ENCODE measurements at places on chromosomes 2 and 18.
A peak's percentile ranks its signal among the peaks of the same experiment; 100 is the strongest.

- no peak for DNase-seq
Measured at GRCh38 chr18:57249883-57250282, 102.5 kb upstream of the ST8SIA3 start.

GRCh38 chr2:14047491-14047890 lies 585.0 kb upstream of the LRATD1 start:
- no peak for DNase-seq

GRCh38 chr2:99101697-99102096 lies 39.8 kb upstream of the C2orf15 start:
- no peak for DNase-seq

- no peak for DNase-seq
Measured at GRCh38 chr2:205411558-205411957, 270.7 kb upstream of the NRP2 start.

DNA sequence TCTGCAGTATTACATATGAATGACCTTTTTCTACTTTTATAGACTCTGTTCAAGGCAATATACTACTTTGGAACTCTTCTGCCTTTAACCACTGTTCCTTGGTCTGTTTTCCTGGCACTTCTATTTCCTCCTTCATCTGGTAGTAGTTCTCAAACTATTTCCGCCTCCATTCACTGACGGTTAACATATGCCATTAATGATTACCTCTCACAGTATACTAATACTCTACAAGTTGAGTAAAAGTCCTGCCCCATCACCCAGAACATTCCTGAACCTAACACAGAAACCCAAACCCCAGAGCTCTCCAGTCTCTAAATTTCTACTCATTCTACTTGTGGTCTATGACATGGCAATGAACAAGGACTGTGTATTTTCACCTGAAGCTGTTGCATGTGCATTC lies 4.5 kb downstream of the GFPT1 start:
- no peak for DNase-seq

DNA sequence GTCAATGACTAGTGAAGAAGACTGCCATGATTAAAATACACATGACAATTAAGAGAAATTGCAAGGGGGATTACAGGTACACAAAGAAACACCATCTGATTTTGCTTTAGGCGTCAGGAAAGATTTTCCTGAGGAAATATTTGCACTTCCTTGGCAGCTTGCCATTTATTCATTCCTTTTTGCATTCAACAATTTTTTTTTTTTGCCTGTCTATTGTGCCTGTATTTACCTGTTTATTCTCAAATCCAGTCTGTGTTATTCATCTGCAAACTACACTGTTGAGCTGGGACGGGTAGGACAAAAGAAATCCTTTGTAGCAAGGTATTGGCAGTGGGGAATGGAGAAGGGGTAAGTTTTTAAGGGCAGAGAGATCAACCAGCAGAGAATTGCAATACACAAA lies 31.8 kb downstream of the SMAD2 start:
- DNase-seq = no peak

DNA sequence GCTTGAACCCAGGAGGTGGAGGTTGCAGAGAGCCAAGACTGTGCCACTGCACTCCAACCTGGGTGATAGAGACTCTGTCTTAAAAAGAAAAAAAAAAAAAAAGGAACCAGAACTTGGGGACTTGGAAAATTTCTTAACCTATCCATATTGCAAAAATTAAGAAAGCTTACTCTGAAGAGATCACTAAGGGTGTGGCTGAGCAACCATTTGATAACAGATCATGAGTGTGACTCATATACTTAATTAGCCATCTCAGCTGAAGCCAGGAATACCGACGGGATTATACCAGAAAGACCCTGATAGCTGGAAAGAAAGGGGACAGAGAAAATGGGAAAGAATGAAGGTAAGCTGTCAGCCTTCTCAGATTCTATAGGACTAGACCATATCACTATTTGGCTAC lies 7.1 kb upstream of the ADD2 start:
- no peak for DNase-seq

GRCh38 chr18:75029481-75029880 lies 179.5 kb downstream of the PTGR3 start:
- no peak for DNase-seq

GRCh38 chr2:1870431-1870830 lies 126.1 kb upstream of the PXDN start:
- DNase-seq = no peak

- DNase-seq = no peak
Measured at GRCh38 chr2:236061497-236061896, 106.7 kb downstream of the GBX2 start.

DNA sequence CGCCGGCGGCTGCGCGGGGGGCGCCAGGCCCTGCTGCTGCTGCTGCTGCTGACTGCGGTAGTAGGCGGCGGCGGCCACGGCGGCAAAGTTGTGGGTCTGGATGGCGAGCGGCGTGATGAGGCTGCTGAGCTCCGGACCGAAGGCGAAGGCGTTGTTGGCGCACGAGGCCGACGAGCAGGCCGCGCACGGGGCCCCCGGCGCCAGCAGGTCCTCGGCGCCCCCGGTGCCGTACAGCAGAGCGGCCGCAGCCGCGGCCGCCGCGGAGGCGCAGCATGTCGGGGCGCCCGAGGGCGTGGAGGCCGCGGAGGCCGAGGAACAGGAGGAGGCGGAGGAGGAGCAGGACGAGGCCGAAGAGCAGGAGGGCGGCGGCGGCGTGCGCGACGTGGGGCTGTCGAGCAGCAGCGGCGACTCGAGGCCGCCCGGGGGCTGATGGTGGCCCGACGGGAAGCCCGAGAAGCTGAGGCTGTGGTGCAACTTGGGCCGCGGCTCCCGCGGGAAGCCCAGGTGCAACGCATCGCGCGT lies 1.8 kb downstream of the ZFP36L2 start:
- peak; percentile 40 for DNase-seq

- DNase-seq = no peak
Measured at GRCh38 chr18:60149316-60149715, 223.3 kb downstream of the MC4R start.

- no peak for DNase-seq
Measured at GRCh38 chr2:623130-623922, 53.9 kb downstream of the TMEM18 start.

GRCh38 chr2:20484034-20484617 lies 37.3 kb downstream of the RHOB start:
- no peak for DNase-seq

DNA sequence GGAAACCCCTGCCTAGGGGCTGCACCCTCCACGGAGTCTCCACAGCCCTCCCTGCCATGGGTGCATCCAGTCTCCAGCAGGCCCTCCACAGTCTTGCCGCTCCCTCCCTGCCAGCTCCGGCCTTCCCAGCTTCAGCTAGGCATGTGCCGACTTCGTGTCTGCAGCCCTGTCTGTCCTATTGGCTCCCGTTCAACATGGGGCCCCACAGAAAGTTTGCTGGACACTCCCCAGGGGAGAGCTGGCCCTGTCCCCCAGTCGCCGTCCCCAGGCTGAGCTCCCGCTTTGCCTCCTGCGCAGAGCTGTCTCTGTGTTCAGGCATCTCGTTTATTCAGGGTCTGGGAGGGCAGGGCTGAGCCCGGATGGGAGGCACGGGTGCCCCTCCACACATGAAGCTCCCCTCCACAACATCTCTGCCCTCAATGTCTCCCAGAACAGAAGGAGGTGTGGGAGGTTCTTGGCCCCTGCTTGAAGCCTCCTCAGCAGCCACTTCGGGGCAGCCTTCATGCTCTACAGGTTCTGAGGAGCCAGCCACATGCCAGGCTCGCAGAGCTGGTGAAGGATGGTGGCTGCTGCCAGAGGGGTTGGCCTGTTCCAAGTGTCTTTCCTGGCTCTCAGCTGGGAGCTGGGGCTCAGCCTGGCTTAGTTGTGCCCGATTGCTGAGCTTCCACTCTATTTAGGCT lies 120.1 kb upstream of the PXDN start:
- DNase-seq = no peak

- DNase-seq = no peak
Measured at GRCh38 chr2:3430172-3430571, 50.7 kb downstream of the TRAPPC12 start.

DNA sequence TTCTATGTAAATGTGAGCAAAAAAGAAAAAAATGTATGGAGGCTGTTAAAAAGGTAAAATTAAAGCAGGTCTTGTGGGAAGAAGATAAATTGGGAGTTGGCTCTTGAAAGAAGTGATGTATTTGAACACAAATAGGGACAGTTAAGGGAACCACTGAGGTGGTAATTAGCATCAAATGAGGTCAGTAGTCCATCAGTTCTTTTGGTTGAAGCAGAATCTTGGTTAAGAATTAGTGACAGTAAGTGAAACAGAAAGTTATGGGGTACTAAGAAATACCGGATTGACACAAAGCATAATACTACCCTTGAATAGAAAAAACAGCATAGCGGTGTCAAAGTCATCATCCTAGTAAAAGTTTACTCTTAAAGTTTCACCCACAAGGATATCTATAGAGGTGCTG lies 352.6 kb upstream of the VRK2 start:
- DNase-seq = no peak

DNA sequence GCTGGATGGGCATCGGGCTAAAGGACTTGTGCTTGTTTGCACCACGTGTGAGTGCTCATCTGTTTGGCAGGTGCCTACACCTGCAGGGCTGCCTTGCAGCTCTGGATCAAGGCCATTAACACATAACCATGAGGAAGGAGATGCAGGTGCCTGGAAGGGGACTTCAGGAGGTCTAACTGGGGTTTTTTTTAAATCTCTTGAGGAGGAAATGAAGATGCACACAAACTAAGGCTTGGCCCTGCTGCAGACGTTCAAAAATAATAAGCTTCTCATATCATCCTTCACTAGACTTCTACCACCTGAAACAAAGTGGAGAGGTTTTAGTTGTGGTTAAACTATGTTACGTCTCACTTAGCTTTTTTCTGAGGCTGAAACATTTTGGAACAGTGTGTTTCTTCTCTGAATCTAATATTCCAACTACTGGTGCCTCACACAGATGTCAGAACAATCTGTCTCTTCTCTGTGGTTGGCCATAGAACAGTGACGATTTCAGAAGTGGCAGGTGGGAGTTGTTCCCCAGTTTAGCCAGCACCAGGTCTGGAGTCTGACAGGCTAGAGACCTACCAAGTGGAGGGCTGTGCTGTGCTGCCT lies 36.5 kb downstream of the BCL2L11 start:
- no peak for DNase-seq

DNA sequence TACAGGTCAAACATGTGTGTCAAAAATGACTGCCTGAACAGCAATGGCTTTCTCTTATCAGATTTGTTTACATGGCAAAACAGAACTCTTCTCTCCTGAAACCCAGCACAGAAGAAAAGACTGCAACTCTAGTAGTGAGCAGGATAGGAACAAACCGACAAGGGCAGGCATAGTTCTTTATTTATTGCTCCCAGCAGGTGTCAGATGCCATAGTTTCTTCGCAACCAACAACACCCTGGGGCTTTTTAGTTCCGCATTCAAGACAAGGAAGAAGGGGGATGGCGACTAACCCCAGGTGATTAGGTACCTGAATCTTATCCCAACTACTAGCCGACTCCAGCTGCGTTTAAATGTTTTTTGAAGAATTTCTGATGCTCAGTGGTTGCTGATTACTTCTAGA lies 367.5 kb upstream of the FIGN start:
- no peak for DNase-seq

DNA sequence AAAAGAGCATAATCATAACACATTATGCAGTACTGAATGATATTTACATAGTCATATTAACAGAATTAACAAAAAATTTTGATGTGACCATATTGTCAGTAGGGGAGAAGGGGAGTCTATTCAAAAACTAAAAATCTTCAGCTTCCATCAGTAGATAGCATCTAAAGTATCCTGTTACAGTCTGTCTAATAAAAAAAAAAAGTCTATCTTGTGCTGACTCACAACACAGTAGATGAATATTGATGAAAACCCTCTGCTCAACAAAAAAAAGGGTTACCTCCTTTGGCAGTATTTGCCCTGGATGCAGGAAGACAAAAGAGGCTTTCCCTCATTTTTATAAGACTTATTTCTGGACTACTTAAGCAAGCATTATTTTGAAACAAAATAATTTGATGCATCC lies 27.3 kb downstream of the GRB14 start:
- DNase-seq = no peak

DNA sequence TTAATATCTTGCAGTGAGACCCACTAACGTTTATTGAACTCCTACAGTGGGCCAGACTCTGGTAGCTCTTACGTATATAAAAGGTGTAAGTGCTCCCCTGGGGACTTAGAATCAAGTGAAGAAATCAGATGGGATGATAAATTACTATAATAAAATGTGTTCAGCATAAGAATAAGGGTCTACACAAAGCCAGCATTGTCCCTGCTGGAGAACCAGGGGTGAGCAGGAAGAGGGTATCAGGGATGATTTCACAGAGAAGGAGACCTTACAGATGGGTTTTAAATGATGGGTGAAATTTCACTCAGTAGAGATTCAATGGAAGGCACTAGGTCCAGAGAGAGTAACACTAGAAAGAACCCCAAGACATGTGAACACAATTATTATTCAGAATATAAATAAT lies 20.7 kb downstream of the NRXN1 start:
- no peak for DNase-seq

DNA sequence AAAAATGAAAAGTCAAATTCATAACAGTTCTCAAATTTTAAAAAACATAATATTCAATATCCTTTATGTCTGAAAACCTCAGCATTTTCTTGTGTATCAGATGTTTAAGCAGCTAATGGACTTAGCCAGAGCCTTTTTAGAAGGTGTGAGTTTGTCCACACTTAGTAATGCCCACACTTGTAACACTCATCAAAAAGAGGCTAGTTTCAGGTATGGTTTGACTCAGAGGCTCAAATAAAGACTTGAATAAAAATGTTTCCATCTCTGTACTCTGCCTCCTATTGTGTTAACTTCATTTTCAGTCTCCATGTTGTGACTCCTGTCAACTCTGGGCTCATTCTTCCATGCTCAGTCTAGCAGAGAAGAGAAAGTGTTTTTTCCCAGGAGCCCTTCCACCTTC lies 311.6 kb downstream of the IRS1 start:
- no peak for DNase-seq

DNA sequence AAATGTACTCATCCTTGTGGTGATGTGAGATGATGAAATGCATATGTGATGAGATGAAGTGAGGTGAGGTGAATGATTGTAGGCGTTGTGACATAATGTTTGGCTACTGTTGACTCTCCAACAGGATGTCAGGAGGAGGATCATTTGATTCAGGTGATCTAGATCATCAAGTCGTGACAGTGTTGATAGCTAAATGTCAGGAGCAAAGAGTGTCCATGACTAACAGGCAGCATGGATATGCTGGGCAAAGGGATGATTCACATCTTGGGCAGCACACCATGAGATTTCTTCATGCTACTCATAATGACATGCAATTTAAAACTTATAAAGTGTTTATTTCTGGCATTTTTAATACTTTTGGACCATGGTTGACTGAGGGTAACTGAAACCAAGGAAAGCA lies 40.2 kb upstream of the UBXN4 start:
- DNase-seq = no peak

GRCh38 chr2:218833023-218833609 lies 1.5 kb upstream of the PRKAG3 start:
- DNase-seq = no peak

GRCh38 chr2:110827511-110827910 lies 95.1 kb downstream of the ACOXL start:
- DNase-seq = no peak

GRCh38 chr2:133822517-133823225 lies 254.4 kb upstream of the NCKAP5 start:
- no peak for DNase-seq

- DNase-seq = no peak
Measured at GRCh38 chr2:66390811-66391210, 44.1 kb upstream of the MEIS1 start.

GRCh38 chr2:217478831-217479455 lies 523.9 kb downstream of the TNS1 start:
- DNase-seq = no peak
